ENCODE measurements at places on chromosomes 3 and 15.
A peak's percentile ranks its signal among the peaks of the same experiment; 100 is the strongest.

- DNase-seq: no peak
- H3K27me3 ChIP-seq: no peaks in the 10 kb centered on the region
- peaks cover 24% of the 10 kb centered on the region for H3K36me3 ChIP-seq
- no peak overlapping the region for H3K4me3 ChIP-seq
- peaks cover 1% of the 10 kb centered on the region for H3K4me1 ChIP-seq
- H3K27ac ChIP-seq: no peak overlapping the region
These were observed 29.3 kb downstream of the CTSH start for GRCh38 chr15:78915341-78916087.

DNA sequence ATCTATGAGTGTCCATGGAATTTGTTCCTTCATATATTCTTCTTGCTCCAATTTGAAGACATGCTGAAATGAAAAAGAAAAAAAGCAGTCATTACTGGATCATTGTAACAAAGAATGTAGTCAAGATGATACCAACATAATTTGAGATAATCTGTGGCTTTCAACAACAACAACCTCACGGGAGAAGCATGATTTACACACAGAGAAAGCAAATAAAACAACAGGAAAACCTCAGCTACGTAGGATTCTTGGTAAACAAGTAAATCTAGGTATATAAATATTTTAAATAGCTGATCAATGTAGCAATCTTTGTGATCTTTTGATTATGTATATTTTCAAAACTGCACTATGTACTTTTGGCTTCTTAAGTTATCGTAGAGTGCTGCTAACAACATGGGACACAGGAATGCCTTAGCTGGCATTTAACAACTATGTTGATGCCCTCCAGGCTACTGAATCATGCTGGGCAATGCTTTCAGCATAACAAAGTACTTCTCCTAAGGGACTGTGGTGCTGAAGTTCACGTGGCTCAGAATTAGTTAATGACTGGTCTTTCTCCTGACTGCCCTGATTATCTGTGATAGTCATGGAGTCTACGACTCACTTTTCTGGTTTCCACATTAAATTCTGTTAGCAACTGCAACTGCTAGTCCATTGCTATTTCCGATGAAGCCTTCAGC lies 96.5 kb upstream of the MYO5C start:
- DNase-seq: no peak
- no peaks in the 10 kb centered on the region for H3K4me1 ChIP-seq
- H3K27me3 ChIP-seq: no peaks in the 10 kb centered on the region

GRCh38 chr3:138901567-138901966 lies 45.4 kb downstream of the FOXL2 start:
- H3K36me3 ChIP-seq: no peaks in the 10 kb centered on the region
- H3K27me3 ChIP-seq: no peaks in the 10 kb centered on the region
- no peak overlapping the region for H3K4me3 ChIP-seq
- H3K4me1 ChIP-seq: no peaks in the 10 kb centered on the region

DNA sequence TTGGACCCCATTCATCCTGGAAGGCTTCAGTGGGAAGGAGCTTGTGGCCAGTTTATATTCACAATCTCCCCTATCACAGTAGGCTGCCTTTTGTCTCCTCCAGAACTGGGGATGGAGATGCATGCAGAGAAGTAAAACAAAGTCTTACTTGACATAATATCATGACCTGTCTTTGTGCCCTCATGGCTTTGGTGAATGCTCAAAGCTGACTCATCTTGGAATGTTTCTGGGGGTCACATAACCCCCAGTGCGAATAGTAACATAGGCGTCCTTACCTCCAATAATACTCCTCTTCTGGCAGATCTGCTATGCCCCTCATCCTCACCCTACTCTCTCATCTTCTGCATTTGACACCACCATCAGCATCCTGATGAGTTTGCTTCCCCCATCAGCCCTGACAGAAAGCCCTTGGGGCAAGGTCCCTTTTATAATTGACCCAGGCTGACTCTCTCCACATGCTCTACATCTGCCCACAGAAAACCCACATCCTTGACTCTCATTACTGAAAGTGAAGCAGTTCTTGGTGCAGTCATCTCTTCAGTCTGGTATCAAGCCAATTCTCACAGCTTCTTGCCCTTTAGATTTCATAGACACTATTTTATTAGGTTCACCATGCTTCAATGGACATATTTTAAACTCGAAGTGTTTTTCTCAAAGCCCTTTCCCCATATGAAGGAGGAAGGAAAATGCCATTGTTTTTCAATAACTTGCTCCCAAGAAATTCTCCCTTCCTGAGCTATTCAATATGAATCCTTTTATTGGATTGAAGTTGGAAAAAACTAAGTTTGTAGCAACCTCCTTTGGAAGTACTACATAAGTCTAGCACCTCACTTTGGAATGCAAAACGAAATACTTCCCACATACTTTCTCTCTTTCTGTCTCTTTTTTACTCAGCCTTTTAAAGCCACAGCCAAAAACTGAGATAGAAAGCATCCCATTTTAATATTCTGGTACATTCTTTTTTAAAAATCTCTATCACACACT lies 36.6 kb downstream of the OSTN start:
- H3K27ac ChIP-seq: no peak overlapping the region
- H3K27me3 ChIP-seq: no peaks in the 10 kb centered on the region
- H3K4me3 ChIP-seq: no peak overlapping the region
- no peak for DNase-seq
- H3K4me1 ChIP-seq: no peaks in the 10 kb centered on the region

- no peaks in the 10 kb centered on the region for H3K36me3 ChIP-seq
- H3K27ac ChIP-seq: no peak overlapping the region
- H3K4me1 ChIP-seq: no peaks in the 10 kb centered on the region
These were observed 18.3 kb downstream of the SHC4 start for GRCh38 chr15:48945386-48945785.

DNA sequence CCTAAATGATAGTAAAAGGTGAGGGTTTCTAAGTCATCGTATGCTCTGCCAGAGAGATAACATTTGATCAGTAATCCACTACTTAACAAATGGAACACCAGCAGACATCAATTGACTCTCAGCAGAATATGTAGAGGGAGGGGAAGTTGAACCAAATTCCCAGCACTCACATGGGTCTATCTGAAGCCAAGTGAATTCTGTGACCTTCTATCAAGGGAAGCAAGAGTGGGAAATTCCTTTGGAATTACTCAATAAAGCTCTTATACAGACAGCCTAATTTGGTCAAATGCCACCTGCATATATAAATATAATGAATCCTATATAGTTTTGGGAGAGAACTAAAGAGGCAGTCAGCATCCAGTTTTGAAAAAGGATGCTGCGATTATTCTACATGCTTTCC lies 15.8 kb upstream of the KCNMB2 start:
- H3K27me3 ChIP-seq: no peaks in the 10 kb centered on the region
- no peaks in the 10 kb centered on the region for H3K4me1 ChIP-seq
- no peak overlapping the region for H3K27ac ChIP-seq
- H3K4me3 ChIP-seq: no peak overlapping the region
- H3K36me3 ChIP-seq: no peaks in the 10 kb centered on the region

- no peak for DNase-seq
- no peaks in the 10 kb centered on the region for H3K27me3 ChIP-seq
- H3K4me3 ChIP-seq: no peak overlapping the region
- H3K27ac ChIP-seq: no peak overlapping the region
These were observed 140.5 kb downstream of the GRM7 start for GRCh38 chr3:7001370-7001769.

DNA sequence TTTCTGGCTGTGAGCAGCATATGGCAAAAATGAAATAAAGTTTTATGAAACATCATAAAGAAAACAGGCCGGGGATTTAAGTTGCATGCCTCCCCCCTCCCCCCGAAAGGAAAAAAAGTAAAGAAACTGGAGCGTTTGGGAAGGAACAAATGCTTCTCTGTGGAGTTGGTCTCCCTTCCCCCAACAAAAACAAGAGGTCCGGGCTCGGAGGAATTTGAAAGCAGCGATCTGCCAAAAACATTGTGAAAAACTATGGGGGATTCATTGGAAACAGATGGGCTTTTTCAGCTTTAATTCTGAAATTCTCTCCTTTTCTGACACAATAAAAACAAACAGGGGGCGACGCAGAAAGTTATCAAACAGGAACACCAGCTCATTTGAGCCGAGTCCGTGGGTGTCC lies 17.0 kb downstream of the RGMA start:
- peaks cover 18% of the 10 kb centered on the region for H3K4me1 ChIP-seq
- no peak overlapping the region for H3K27ac ChIP-seq
- H3K36me3 ChIP-seq: no peaks in the 10 kb centered on the region
- H3K4me3 ChIP-seq: no peak overlapping the region
- peaks cover 22% of the 10 kb centered on the region for H3K27me3 ChIP-seq
- DNase-seq: no peak

DNA sequence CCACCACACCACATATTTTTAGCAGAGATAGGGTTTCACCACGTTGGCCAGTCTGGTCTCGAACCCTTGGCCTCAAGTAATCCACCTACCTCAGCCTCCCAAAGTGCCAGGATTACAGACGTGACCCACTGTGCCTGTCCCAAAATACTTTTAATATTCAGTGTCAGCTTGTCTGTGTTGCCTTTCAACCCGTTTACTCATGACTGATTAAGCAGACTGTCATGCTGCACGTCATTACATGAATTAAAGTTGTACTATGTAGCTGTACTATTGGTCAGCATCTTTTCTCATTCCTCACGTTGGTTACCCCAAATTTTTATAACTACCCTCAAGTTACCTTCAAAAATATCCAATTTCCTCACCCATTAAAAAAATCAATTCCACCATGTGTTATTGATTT lies 48.7 kb upstream of the GADL1 start:
- DNase-seq: no peak
- no peaks in the 10 kb centered on the region for H3K36me3 ChIP-seq
- no peaks in the 10 kb centered on the region for H3K27me3 ChIP-seq

GRCh38 chr15:72786676-72787345 lies 3.3 kb upstream of the ADPGK start:
- no peak for DNase-seq
- H3K27me3 ChIP-seq: no peaks in the 10 kb centered on the region
- peak overlapping the region; percentile 87 for H3K27ac ChIP-seq
